A549 (cell line): ENCODE measurements at places on chromosomes 7 and 10.

DNA sequence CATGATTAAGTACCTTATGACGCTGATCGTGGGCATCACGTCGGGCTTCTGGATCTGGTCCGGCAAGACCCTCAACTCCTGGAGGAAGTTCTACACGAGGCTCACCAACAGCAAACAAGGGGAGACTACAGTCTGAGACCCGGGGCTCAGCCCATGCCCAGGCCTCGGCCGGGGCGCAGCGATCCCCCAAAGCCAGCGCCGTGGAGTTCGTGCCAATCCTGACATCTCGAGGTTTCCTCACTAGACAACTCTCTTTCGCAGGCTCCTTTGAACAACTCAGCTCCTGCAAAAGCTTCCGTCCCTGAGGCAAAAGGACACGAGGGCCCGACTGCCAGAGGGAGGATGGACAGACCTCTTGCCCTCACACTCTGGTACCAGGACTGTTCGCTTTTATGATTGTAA is 2.5 kb downstream of the FZD1 start:
- no peak for DNase-seq

- no peak for DNase-seq
Measured at GRCh38 chr10:48926255-48926654, 13.4 kb downstream of the LRRC18 start.

GRCh38 chr10:18684416-18684815 is 25.2 kb downstream of the ARL5B start:
- DNase-seq = no peak

DNA sequence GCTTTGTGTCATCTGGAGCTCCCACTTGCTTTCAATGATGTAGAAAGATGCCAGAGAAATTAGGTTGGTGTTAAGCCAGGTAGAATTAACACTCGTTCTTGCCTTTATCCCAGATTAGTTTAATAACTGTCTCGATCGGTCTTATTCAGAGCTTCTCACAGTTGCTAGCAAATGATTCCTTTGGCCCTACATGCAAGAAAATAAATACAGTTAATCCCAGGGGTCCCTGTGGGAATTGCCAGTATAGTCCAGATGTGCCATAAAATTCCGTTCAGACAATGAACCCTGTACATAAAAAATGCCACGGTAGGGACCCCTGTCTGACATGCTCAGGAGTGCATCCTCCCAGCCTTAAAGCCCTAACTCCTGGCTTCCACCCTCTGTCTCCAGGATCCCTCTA is 207.5 kb downstream of the ARHGAP12 start:
- DNase-seq = no peak

DNA sequence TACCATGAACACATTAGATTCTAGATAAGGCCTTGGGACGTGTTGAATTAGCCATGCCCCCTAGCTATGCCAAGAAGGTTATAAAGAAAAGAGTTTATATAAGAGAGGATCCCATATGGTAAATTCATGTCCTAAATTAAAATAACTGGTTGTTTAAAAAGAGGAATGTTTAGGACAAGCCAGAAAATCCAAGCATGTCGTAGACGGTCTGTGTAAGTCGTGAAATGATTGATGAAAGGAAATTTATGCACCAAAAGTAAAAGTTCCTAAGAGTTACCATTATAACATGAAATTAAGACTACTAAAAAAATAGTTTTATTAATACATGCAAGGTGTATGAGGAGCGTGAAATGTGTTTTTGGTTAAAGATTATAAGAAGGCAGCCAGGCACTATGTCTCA is 624.9 kb downstream of the ARL4A start:
- DNase-seq = peak; percentile 19

GRCh38 chr10:75883081-75884072 is 452.0 kb downstream of the LRMDA start:
- DNase-seq = no peak

- no peak for DNase-seq
Measured at GRCh38 chr10:60175441-60175971, 214.2 kb downstream of the ANK3 start.

GRCh38 chr7:22601408-22601807 is 101.4 kb upstream of the STEAP1B start:
- DNase-seq = no peak

DNA sequence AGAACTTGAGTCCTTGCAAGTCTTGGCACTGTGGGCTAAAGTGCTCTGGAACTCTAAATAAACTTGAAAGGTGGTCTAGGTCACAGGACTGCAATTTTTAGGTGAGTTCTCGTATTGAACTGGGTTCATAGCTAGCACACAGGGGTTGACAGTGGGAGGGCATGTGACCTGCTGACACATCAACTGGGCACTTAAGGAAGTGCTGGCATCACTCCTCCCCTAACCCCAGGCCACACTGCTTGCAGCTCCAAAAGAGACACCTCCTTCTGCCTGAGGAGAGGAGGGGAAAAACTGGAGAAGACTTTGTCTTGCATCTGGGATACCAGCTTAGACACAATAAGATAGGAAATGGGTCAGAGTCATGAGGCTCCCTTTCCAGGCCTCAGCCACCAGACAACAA is 38.0 kb upstream of the AASS start:
- no peak for DNase-seq
